GM12864 (cell line): ENCODE measurements at places on chromosomes 3 and 15.
A peak's percentile ranks its signal among the peaks of the same experiment; 100 is the strongest.

DNA sequence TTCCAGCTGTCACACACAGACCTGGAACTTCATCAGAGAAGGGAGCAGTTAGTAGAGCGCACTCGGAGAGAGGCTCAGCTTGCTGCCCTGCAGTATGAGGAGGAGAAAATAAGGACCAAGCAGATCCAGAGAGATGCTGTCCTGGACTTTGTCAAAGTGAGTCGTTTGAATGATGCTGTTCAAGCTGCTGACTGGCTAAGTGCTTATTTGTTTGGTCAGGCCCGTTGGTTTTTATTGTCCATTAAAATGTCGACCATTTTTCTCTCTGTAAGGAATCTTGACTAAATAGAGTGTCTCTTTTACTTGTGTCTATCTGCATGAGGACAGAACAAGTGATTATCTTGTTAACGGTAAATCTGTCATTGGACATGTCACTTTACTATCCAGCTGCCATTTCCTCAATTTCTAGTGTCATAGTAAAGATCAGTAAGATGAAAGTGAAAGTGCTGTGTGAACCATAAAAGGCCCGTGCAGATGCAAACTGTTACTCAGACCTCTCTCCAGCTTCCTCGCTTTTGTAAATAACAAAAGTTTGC lies 56.9 kb downstream of the LRCH3 start:
- DNase-seq, result peak; percentile 57

DNA sequence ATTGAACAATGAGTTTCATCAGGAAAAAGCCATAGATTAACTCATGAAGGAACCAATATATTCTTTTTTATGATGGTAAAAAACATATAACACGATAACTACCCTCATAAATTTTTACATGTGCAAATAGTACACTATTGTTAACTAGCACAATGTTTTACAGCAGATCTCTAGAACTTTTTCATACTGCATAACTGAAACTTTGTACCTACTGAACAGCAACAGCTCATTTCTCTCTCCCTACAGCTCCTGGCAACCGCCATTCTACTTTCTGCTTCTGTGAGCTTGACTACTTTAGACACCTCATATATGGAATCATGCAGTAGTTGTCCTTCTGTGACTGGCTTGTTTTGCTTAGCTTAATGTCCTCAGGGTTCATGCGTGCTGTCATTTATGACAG lies 235.4 kb downstream of the NFKBIZ start:
- DNase-seq, result no peak

DNA sequence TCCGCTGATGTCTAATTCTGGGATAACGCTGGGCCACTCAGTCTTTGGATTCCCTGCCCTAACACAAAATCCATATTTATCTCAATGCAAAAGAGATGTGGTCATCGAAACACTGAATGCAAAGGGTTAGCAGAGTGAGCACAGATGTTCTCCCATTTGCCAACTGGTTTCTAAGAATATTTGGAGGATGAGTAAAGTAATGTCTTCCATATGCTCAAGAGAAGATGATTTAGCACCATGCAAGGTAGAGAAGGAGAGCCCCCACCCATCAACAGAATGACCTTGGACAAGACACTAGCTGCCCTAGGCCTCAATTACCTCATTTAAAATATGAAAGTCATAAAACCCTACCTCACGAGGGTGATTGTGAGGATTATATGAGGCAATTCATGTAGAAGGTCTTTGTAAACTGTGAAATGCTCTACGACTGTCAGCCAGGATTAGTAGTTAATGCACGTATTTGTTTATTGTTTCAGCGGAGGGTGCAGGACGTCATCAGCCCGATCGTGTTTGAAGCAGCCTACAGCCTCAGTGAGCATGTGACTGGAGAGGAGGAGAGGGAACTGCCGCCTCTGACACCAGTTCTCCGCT lies 232.9 kb upstream of the CTDSPL start:
- no peak for DNase-seq

DNA sequence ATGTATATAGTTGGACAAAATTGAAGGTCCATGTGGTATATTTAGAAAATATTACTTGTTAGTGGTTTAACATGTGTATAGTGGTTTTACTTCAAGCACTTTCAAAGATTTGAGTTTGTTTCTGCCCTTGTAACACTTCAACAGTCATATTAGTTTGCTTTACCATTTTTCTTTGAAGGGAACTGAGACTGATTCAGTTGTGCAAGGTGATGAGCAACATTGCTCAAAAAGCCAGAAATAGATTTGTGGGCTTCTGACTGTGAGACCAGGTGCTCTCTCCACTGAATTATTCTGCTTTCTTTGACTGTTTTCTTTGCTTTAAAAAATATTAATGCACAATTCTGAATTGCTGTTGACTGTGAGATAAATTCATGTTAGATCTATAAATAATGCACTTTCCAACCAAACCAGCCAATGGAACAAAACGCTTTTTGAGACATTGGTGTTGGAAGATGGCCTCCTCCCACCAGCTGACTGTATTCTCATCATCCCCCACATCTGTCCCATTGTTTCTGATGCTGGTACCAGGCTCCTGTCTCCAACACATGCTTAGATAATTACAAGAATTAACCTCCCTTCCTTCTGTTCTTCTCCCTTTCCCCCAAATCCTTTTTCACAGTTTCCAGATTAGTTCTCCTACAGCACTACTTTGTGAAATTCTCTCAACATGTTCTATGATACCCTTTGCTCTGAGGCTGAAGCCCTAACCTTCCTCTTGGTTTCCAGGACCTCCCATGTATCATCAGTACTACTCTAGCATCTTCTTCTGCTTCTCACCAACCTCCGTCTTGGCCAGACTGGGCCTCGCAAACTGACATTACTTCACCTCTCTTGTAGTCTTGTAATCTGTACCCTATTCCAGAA lies 27.9 kb downstream of the PLCL2 start:
- DNase-seq, result peak; percentile 80

DNA sequence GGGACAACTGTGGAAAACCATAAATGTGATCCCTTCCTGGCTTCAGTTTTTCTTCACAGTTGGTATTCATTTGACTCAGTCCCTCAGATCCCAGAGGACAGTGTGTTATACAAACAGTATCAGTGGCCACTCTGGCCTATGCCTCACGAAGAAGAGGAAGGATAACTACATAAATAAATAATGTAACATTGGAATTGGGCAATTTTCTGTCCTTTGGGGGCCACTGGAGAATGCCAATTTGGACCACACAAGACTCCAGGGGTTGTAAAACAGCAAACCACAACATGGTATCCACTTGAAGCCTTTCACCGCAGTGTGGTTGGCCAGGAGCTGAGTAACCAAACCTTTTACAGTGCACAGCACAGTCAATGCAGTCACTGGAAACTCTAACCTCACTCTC lies 1077.0 kb downstream of the ROBO2 start:
- no peak for DNase-seq

GRCh38 chr3:171840445-171840810 lies 2.7 kb upstream of the TMEM212 start:
- no peak for DNase-seq

DNA sequence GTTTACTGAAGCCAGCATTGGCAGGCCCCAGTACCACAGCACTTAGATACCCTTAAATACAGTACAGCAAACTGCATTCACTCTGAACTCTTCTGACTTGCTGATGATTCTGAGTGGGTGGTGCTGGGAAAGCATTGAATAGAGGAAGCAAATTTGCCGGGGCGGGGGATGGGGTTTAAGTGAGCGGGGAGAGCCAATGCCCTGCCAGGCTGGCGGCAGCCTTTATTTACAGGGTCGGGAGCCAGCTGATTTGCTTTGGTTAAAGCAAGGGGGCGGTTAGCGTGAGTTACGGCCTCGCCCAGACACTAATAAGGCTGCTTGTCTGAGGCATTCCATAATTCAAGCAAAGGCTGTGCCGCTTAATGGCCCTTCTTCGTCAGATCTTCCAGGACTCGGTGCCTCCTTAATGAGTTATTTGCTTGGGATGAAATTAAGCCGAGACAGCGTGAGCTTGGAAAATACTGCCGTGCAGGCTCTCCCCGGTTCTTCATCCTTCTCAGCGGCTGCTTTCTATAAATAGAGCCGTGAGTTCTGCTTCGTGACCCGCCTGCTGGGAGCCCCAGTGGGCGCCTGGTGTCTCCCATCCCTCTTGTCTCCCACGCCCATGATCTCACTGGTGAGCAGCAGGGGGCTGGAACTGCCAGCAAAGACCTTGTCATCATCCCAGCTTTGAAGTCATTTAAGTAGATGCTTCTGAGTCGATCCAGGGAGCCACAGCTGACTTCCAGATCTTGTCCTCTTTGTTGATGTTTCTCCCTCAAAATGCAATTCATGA lies 25.8 kb downstream of the SPSB4 start:
- DNase-seq, result no peak

GRCh38 chr15:57019496-57020160 lies 101.2 kb downstream of the TCF12 start:
- DNase-seq, result no peak

- no peak for DNase-seq
Observed at GRCh38 chr3:98026425-98027084, 8.6 kb downstream of the GABRR3 start.

DNA sequence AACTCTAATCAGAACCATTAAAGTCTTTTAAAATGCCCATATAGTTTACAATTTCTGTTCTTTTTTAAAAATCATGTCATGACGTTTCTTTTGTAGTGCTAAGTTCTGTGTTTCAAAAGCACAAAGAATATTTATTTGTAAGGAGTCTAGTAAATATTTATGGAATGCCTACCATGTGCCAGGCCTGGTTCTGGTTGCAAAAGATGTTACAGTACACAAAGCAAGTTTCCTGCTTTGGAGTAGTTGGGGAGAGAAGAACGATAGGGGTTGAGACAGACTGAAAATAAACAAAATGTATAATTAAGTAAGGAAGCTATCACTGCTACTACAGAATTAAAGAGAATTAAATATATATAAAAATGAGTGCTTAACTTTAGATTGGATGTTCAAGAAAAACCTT lies 86.8 kb upstream of the CMSS1 start:
- DNase-seq, result no peak

GRCh38 chr3:193457526-193457925 lies 79.0 kb upstream of the ATP13A5 start:
- no peak for DNase-seq

DNA sequence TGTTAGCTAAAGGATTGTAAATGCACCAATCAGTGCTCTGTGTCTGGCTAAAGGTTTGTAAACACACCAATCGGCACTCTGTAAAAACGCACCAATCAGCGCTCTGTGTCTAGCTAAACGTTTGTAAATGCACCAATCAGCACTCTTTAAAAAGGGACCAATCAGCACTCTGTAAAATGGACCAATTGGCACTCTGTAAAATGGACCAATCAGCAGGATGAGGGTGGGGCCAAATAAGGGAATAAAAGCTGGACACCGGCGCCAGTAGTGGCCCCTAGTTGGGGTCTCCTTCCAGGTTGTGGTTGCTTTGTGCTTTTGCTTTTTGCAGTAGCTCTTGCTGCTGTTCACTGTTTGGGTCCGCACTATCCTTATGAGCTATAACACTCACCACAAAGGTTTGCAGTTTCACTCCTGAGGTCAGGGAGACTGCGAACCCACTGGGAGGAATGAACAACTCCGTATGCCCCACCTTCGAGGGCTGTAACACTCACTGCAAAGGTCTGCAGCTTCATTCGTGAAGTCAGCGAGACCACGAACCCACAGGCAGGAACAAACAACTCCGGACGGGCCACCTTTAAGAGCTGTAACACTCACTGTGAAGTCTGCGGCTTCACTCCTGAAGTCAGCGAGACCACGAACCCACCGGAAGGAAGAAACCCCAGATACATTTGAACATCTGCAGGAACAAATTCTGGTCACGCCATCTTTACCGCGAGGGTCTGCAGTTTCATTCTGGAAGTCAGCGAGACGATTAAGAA lies 1.1 kb upstream of the SUCLG2 start:
- DNase-seq, result peak; percentile 77

DNA sequence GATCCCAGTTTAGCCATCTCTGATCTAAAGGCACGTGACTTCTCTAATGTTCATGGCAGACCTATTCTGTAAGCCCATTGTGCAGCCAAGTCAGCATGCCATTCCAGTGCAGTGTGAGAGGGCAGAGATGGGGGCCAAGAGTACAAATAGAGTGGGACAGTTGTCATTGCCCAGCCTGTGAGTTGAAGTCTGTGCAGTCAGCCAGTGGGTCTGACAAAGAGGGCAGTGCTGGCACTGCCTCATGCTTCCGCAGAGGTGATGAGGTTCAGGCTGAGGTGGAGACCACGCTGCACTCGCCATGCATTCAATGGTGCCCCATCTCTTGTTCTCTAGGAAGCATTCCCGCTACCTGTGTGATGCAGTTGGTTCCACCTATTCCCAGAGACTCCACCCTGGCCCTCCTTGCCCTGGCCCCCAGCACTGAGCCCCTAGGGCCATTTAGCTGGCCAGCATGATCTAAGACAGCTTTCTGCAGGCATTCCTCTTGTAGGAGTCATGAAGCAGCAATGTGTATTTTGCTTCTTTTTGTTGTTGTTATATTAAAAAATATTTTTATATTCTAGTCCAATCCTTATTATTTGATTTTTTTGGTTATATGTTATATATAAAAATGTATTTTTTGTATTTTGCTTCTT lies 3.7 kb downstream of the MRAS start:
- DNase-seq, result no peak

DNA sequence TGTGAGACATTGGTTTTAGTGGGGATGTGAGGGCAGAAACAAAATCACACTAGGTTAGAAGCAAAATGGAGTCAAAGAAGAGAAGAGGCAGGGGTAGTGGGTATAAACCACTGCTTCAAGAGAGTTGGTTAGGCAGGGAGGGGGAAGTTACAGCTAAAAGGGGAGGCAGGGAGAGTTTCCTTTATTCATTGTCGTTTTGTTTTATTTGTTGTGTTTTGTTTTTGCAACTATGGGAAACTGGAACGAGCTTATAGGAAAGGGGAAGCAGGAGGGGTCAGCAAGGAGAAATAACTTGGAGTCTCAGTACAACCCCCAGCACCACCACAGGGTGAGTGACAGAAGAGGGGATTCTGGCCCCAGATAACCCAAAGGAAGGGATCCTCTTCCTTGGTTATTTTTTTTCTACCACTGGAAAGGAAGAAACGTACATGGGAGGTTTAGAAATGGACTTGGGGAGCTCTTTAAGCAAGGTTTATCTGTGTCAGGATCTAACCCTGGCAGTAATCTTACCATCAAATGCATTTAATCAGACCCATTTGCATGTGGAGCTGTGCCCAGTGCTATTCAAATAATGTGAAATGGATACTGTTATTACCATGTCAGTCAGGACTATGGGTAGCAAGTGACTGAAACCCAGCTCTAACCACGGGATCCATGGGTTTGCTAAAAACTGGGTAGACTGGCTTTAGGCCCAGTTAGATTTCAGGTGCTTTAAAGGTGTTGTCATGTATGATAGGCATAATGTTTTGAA lies 68.7 kb downstream of the CCNL1 start:
- DNase-seq, result no peak

GRCh38 chr15:66706225-66706732 lies 4.2 kb downstream of the SMAD6 start:
- no peak for DNase-seq

- no peak for DNase-seq
Observed at GRCh38 chr15:70715840-70716485, 47.4 kb downstream of the UACA start.

GRCh38 chr3:62558549-62559112 lies 185.3 kb upstream of the FEZF2 start:
- no peak for DNase-seq

DNA sequence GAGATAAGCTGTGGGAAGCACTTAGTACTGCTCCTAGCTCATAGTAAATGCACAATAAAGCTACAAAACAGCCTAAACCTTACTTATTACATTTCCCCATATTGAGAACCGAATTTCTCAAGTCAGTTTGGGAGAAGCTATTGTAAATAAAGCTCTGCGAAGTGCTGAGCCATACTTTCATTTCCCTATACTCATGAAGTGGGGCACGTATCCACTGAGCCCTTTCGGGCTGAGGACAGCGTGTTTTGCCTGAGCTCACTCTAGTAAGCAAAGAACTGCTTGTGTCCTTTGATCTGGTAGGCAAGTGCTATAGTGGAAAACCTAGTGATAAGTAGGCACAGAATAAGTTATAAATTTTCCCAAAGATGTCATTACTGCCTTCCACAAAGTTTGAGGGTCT lies 165.0 kb downstream of the RSL24D1 start:
- no peak for DNase-seq
